Brain pericyte (primary cell): ENCODE measurements at places on chromosomes 13 and 19.

- DNase-seq = no peak
Observed at GRCh38 chr13:91372911-91373310, 25.4 kb downstream of the MIR17HG start.

- DNase-seq = no peak
Observed at GRCh38 chr13:46164661-46165060, 17.3 kb downstream of the LCP1 start.

DNA sequence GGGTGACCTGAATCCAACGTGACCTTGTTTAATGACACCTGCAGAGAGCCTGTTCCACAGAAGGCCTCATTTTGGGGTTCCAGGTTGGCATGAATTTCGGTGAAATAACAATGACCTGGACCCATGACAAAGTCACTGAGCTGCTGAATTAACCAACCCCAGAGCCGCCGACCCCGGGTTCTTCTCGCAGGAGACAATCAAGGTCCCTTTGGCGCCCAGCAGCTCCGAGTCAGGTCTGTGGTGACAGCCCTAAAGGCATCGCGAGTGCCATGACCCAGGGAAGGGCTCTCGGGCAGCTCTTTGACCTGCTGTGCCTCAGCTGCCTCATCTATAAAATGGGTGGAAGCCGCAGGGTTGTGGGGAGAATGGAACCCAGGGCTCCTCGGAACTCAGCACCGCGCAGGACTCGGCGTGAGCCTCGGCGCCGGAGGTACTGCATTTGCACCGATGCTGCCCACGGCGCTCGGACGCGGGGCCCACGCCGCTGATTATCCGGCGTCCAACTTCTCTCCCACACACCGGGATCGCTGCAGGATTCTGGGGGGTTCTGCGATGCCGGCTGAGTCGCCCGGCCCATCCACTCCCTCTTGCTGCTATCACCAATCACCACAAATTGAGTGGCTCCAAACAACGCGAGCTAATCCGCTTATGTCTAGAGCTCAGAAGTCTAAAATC, 5.7 kb downstream of the SHC2 start:
- DNase-seq = no peak

DNA sequence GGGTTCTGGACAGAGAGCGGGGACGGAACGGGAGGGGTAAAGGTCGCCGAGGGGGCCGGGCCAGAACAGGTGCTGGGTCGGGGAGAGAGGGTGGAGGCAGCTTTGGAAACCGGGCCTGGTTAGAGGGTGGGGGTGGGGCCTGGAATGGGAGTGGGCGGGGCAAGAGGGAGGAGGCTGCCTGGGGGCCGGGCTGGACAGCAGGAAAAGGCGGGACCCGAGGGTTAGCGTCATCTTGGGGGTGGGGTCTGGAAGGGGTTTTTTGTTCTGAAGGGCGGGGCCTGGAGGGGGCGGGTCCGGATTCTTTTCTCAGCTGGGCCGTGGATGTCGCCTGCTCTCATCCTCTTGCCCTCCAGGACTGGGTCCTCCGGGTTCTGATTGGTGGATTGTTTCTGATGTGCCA, 4.3 kb upstream of the ZNF813 start:
- DNase-seq = no peak

- no peak for DNase-seq
Observed at GRCh38 chr13:79901336-79901735, 420.4 kb downstream of the NDFIP2 start.

DNA sequence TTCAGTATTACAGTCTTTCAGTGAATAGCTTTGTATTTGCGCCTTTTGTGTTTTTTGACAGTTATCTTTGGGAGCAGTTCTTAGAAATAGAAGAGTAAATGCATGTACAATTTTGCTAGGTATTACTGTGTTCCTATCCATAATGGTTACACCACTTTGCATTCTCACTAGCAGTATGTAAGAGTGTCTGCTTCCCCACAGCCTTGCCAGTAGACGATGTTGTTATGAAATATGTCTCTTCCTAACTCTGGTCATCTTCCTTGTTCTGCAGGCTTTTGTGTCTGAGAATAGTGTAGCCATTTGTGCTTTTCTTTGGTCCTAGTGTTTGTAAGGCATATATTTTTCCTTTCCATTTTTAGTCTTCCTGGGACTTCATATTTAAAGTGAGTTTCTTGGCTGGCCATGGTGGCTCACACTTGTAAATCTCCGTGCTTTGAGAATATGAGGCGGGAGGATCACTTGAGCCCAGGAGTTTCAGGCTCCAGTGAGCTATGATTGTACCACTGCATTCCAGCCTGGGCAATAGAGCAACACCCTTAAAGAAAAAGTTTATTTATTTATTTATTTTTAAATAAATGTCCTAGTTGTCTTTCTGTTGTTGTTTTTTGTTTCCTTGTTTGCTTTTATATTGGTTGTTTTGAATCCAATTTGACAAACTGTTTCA, 140.3 kb downstream of the PDS5B start:
- no peak for DNase-seq

DNA sequence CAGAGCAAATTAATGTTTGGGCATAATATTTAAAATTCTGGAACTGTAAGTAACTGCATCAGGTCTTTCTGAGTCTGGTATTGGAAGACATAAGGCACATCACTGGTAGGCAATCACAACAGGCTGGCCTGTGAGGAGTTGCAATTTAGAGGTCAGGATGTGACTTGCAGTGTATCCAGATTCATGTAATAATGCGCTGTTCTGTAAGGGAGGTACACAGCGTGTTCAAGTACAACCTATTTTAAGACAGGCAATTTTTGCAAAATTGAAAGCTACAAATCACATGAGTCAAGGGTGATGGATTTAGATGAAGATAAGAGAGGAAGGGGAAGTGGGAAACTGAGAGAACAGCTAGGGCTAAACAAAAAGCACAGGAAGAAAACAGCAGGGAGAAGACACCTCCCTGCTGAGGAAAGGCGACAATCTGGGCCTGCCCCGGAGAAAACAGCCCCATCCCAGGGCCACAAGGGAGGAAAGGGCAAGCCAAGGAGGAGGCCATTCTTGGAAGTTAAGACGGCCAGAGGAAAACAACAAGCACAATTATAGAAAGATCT, 138.1 kb downstream of the LACC1 start:
- no peak for DNase-seq
